ENCODE measurements at places on chromosomes 16 and 17. TPM values are rescaled to one million over a fixed set of nuclear protein-coding genes. Genes with fewer than 3 reads are reported as not detected.

Gene MIEF2
- total RNA-seq, result 18.1 TPM

Gene NPIPB9
- 3.9 TPM for total RNA-seq

Gene SLC13A2
- total RNA-seq, result not detected

Gene GAST
- total RNA-seq, result not detected

Gene GNAO1
- total RNA-seq, result 5.4 TPM

Gene SHISA6
- total RNA-seq, result not detected

Gene NMT1
- total RNA-seq, result 61.6 TPM

Gene GCGR
- not detected for total RNA-seq

Gene NPIPA8
- total RNA-seq, result 0.79 TPM

Measured in placental epithelial cell (primary cell).